ENCODE measurements at places on chromosomes 5 and 9. TPM values are rescaled to one million over a fixed set of nuclear protein-coding genes. Genes with fewer than 3 reads are reported as not detected.

The C9orf50 gene
- total RNA-seq = 9.4 TPM

The MTAP gene
- 21.2 TPM for total RNA-seq

The TLR4 gene
- total RNA-seq = 5.0 TPM

The POU4F3 gene
- total RNA-seq = not detected

The SPATA31C2 gene
- total RNA-seq = 10.7 TPM

The KCNT1 gene
- total RNA-seq = 5.3 TPM
